ENCODE measurements at places on chromosomes 7 and 10.

- DNase-seq = no peak
These were observed 342.5 kb downstream of the PTEN start for GRCh38 chr10:88205842-88206446.

GRCh38 chr7:8785081-8785480 is 351.7 kb downstream of the NXPH1 start:
- DNase-seq = no peak

DNA sequence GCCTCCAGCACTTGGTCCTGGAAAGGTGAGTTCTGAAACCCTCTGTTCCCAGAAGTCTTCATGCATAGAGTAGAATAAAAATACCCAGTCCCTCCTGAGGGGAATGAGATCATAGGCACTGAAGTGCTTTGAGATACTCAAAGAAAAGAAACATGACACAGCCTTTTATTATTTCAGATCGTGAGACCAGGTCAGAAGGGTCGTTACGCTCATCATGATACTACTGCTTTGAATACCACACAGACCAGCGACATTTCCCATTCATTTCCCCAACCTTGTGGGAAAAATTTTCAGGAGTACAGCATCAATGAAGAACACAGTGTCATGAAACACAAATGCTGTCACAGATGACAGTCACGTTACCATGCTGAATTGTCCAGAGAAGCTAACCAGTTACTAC is 15.0 kb downstream of the CLRN3 start:
- no peak for DNase-seq

DNA sequence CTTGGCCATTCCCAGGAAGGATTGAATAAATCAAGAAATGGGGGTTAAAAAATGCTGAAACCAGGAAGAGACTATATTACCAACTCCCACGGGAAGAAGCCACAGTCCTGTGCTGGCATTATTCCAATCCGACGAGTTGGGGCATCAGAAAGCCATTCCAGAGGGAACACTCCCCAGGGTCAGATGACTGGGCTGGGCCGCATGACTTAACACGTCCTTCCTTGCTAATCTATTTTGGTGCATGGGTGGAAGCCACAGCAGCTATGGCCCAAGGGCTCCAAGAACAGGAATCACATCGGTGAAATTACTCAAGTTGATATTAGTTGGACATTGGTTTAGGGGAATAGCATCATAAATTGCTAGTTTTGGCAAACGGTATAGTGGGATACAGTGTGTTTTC is 592.9 kb upstream of the NRP1 start:
- no peak for DNase-seq

GRCh38 chr7:93047514-93048099 is 70.2 kb downstream of the SAMD9 start:
- no peak for DNase-seq

DNA sequence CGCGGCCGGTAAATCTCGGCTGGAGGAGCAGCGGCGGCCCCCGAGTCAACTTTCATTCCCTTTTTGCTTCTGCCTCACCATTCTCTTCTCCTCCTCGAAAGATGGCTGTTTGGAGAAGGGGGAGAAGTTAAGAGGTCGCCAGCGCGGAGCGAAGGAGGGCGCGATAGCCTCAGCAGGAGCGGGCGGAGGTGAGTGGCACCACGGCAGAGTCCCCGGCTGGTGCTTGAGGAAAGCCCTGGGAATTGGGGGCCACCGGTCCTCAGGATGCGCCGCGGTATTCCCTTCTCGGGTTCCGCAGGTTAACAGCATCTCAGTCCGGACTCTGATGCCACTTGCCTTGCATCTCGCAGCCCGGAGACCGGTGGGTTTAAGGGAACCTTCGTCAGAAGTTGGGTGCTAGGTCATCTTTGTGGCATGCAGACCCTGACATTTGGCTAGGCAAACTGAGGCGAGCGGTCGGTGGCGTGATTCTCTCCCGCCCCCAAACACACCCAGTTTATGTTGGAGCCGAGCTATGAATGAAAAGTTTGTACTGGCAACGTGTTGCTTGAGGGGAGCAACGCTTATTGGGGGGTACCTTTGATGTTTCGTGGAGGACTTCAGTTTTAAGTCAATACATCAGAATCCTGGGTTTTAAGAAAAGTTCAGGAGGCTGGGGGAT is 59.5 kb upstream of the PRPS1L1 start:
- peak; percentile 33 for DNase-seq

- no peak for DNase-seq
These were observed 228.1 kb downstream of the ACTR3B start for GRCh38 chr7:152987656-152988055.

- DNase-seq = no peak
These were observed 160.5 kb downstream of the ADAM12 start for GRCh38 chr10:126227762-126228134.

- no peak for DNase-seq
These were observed 5.5 kb downstream of the CYP2W1 start for GRCh38 chr7:988426-988911.

DNA sequence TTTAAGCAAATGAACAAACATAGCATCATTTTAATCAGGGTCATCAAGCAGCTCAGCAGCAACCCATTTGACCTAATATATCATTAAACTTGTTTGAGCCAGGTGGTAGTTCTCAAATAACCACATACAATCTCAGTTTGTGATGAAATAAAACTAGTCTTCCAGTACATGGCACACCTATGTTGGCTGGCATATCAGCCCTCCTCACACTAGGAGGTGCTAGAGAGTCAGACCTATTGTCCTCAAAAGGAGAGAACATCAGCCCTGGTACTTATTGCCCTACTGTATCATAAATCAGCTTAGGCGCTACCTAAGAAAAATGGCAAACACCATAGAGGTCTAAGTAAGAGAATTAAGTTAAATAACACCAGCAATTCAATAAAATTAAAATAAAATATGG is 81.7 kb downstream of the CABCOCO1 start:
- no peak for DNase-seq

DNA sequence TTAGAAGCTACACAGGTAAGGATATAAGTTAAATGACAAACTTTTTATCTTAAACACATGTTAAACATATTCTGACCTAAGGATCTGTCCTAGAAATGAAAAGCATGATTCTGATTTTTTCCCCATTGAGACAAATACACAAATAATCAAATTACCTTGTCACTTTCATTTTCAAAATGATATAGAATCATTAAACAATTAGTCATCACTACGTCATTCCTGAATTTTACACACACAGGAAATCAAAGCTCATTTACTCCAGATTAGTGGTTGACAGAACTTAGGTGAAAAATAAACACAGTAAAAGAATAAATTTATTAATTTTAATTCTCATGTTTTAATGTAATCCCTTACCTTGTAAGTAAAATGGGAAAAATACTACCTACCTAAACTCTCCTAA is 89.0 kb downstream of the AASS start:
- no peak for DNase-seq

- no peak for DNase-seq
These were observed 47.4 kb downstream of the GPR37 start for GRCh38 chr7:124718032-124718766.

DNA sequence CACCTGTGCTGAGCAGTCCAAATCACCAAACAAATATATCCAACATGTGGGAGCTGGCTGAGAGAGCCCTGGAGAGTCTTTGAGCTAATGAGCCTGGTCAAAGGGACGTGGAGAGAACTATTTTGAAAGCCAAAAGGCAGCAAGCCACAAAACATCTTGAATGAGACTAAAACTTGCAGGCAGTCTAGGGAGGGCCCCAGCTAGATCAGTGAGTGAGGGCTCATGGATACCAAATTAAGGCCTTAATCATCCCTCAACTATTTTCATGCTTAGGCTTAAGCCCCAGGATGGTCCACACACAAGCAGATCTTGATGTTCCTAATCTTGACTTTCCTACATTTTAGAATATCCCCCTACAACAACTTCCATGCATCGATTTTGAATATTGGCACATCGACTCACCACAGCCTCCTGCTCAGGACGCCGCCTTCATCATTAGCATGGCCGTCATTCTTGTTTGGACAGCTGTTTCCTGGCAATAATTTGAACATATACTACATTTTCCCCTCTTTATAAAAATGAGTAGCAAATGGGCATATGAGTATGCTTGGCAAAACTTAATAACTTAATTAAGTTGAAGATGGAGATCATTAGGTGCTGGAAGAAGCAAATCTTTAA is 86.9 kb upstream of the ADAM12 start:
- DNase-seq = no peak

DNA sequence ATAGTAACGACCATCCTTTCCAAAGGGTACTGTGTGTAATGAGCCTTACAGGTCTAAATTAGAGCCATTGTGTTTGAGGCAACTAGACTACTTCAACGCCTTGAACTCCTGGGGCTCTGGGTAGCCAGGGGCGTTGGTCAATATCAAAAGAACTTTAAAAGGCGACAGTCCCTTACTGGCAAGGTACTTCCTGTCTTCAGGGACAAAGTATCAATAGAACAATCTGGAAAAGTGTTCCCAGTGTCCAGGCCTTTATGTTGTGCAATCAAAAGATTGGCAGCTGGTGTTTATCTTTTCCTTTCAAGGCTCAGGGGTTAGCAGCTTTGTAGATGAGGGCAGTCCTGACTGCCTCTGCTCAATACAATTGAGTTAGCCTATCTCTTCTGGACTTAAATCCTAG is 284.3 kb downstream of the PARD3 start:
- DNase-seq = no peak

- DNase-seq = no peak
These were observed 2.1 kb downstream of the SLC4A2 start for GRCh38 chr7:151061213-151062110.

DNA sequence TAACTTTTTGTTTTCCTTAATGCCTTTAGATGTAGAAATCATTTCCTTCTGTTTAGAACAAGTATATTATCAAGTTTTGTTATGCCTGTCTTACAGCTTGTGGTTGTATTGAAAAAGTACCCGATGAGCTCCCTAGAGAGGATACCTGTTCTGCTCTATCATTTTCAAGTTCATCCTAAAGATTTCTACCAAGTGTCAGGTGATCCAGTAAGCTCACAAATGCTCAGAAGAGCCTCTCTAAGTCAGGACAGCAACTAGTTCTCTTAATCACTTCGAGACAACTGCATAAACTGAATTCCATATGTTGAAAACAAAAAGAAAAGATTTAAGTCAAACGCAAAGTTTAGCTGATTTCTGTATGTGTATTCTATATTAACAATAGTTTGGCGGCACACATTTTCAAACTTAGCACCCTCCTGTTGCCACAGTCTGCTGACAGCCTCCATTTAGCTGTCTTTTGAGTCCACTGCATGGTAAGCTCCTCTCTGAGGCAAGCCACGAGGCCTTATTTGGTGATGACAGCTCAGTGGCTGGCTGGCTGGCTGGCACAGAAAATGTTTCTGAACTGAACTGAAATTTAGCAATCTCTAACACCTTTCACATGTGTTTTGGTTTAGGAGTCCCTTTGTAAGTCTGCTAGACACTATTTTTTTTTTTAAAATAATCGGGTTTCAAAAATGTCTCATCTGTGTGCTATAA is 59.4 kb downstream of the SEMA3C start:
- DNase-seq = no peak

DNA sequence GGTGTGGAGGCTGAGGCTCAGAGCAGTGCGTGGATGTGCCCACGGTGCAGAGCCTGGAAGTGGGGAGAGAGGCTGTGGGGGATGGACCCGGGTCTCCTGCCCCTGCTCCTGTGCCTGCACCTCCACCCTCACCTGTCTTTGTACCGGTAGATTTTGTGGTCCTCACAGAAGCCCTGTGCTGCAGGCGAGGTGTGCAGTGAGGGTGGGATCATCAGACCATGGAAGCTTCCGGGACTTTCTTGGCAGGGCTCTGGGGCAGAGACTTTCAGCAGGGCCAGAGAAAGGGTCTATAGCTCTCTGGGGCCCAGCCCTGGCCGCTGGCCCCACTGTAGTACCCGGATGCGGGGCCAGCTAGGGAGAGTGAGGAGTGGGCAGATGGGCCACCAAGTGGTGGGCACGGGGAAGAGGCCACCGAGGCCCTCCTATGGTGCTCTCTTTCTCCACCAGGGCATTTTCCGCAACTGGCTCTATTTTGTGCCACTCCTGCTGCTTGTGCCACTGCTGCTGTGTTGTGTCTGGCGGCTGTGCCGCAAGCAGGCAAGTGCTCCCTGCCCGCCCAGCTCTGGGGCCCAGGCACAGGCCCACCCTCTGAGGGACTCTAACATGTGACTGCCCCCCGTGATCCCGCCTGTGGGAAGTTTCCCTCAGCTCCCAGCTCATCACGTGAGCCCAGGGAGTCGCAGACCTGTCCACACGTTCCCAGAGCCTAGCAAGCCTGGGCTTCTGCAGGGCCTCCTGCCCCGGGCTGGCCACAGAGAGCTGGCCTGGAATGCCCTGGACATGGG is 22.1 kb downstream of the ANTXRL start:
- DNase-seq = no peak

GRCh38 chr7:16098585-16099179 is 322.7 kb downstream of the CRPPA start:
- DNase-seq = no peak

- DNase-seq = no peak
These were observed 6.8 kb upstream of the ANKRD22 start for GRCh38 chr10:88858491-88858890.

DNA sequence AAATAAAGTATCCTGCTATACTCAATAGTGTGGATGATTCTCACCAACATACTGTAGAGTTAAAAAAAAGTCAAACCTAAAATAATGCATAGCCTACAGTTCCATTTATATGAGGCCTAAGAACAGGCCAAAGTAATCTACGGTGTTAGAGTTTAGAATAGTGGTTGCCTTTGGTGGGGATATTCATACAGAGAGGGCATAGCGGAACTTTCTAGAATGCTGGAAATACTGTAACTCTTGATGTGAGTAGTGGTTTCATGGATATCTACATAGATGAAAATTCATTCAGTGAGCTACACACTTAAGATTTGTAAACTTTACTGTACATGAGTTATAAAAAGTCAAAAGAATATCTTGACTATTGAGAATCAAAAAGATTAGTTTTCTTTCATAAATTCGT is 349.9 kb upstream of the NFE2L3 start:
- no peak for DNase-seq

DNA sequence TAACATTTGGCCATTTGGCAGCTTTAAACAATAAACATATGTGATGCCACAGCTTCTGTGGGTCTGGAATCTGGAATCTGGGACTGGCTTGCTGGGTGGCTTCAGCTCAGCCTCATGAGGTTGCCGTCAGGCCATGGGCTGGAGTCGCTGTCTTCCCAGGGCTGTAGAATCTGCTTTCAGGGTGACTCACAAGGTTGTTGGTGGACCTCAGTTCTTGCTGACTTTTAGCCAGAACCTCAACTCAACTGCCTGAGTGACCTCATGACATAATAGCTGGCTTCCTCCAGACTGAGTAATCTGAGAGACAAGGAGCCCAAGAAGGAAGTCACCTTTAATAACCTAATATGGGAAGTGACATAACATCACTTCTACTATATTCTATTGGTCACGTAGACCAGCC is 44.6 kb upstream of the TSPAN13 start:
- DNase-seq = no peak

- DNase-seq = no peak
These were observed 194.1 kb upstream of the LYZL2 start for GRCh38 chr10:30823651-30824050.

DNA sequence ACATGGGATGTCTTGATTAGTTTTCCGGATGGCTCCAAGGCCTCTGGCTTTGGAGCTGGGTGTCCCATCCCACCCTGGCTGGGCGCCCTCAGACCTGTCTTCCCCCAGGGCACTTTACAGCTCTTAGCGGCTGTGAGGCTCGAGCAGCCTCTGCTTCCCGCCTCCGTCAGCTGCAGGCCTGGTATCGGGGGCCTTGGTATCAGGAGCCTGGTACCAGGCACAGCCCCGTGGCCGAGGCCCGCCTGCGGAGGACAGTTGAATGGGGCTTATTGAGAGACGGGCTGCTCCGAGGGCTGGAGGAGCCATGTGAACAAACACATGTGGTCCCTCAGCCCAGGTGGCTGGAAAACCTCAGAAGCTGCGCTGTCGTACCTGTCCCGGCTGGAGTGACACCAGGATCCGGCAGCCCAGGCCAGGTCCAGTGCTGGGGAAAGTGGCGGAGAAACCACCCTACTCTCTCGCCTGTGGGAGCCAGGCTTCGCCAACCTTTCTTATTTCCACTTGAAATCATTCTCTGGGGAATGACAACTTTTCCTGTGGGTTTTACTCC is 23.9 kb upstream of the AP5Z1 start:
- no peak for DNase-seq
